ENCODE measurements at places on chromosomes 6 and 20.

DNA sequence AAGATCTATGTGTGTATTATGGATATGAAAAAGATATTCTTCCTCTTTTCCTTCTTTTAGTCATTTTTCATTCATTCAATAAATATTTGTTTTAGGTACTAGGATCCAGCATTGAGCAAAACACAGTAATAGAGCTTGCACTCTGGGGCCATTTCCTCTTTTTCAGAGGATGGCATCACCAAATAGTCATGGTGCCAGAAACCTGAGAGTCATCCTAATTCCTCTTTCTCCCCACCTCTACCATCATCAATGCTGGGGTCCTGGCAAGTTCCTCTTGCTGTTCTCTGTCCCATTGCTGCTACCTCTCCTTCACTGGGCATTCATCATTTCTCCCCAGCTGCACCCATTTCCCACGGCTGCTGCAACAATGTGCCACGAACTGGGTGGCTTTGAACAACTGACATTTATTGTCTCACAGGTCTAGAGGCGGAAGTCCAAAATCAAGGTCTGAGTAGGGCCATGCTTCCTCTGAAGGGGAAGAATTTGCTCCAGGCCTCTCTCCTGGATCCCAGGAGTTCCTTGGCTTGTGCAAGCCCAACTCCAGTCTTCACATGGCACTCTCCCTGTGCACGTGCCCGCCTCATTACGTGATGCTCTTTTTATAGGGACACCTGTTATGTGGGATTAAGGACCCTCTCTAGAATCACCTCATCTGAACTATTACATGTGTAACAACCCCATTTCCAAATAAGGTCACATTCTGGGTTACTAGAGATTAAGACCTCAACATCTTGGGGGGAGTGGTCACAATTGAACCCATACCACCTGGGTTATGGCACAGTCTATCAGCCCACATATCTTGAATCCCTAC lies 9.5 kb upstream of the IGF2R start:
- DNase-seq: no peak

DNA sequence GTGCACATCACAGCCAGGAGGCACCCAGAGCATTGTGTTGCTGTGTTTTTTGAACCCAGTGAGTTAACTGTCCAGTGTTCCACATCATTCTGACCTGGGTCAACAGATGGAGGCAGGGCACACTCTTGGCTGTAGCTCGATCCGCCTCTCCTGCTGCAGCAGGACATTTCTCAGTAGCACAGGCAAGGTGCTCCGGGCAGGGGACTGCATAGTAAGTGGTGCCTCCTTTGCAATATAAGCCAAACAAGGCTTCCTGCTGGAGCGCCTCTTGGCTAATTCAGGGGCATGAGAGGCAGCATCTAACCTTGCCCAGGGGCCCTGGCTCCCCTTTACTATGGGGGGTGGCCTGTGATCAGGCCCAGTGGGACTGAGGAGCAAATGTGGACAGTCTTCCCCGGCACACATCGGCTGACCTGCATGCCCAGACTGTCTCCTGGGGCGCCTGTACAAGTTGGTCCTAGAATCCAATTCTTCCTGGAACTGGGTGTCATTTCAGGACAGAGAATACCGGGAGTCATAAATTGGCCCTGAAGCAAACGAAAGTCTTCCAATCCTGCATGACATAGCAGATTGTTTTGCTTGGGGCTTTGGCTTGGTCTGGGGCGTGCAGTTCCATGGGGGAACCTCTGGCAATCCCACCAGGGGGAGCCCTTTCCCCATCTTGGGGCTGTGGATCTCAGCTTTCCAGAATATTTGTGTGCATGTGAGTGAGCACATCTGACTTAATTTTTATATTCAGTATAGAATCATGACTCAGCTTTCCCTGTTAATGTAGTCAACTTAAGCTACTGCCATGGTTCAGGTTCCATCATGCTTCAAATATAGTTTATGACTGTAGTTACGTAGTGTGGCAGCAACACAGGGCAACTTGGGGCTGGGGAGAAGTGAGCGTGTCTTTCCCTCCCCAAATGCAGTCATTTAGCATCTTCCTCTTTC lies 56.0 kb upstream of the DDR1 start:
- DNase-seq: peak; percentile 9

- no peak for DNase-seq
Measured at GRCh38 chr6:27290065-27290849, 21.8 kb downstream of the POM121L2 start.

DNA sequence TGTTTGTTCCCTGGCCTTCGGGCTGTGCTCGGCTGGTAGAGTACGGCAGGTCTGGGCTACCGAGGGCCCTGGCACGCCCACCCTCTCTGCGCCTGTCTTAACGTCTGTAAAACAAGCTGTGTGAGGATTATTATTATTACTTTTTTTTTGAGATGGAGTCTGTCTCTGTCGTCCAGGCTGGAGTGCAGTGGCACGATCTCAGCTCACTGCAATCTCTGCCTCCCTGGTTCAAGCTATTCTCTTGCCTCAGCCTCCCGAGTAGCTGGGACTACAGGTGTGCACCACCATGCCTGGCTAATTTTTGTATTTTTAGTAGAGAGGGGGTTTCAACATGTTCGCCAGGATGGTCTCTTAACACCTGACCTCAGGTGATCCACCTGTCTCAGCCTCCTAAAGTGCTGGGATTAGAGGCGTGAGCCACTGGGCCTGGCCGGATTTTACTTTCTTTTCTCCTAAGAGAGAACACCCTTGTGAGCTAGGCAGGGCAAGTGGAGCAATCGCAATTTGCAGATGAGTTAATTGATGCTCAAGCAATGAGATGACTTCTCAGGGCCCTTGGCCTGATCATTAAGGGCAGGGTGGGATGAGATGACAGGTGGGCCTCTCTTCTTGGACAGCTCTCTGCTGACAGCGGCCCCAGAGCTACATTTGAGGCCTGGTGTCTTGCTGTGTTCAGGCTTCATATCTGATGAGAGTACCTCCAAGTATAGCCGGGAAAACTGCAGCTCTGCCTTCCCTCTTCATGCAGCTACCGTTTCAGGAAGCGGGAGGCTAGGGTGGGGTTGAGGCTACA lies 859 bp upstream of the SMIM29 start:
- no peak for DNase-seq

- DNase-seq: no peak
Measured at GRCh38 chr20:32798046-32798981, 21.4 kb upstream of the MAPRE1 start.

DNA sequence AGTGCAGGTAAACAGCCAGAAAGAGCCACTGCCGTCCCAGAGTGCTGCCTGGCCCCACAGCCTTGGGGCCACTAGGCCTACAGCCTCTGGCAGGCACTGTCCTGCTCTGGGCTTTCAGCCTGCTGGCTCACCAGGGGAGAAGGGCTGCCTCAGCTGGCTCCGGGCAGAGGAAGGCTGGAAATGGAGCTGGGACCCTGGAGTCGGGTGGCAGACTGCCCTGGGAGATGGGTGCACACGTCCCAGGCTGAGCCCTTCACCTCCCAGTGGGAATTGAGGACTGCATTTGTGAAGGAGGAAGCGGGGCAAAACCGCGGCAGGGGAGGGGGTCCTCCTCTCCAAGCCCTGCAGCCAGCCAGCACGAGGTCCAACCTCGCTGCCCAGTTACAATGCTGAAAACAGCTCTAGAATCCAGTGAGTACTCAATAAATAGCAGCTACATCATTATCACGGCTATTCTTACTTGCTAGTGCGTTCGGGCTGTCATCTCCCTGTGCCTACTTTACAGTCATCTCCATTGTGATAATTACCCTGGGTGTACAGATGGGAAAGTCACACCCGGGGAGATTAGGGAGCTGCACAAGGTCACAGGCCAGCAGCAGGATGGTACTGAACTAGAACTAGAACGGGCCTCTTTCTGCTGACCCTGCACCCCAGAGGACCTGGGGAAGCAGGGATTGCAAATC lies 13.1 kb downstream of the ACSS1 start:
- DNase-seq: no peak

- no peak for DNase-seq
Measured at GRCh38 chr20:47057661-47058060, 163.0 kb downstream of the EYA2 start.

- no peak for DNase-seq
Measured at GRCh38 chr20:20782231-20782630, 69.8 kb upstream of the RALGAPA2 start.

DNA sequence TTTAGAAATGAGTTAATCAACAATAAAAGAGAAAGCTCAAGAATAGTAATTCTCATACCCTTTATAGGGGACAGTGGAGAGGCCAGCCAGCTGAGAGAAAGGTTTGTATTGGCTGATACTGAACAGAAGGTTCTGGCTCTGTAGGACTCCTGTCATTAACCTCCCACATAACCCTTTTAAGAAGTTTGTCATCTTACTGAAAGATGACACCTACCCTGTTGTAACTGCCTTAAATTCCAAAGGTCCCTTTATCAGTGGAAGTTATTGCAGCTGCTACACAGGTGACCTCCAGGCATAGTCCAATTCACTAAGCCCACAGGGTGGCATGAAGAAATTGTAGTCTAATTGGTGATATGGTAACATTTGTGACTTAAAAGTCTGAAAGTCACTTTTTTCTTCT lies 790.1 kb downstream of the TENT5A start:
- no peak for DNase-seq

- no peak for DNase-seq
Measured at GRCh38 chr6:149544646-149545257, 1.1 kb downstream of the PPIL4 start.

DNA sequence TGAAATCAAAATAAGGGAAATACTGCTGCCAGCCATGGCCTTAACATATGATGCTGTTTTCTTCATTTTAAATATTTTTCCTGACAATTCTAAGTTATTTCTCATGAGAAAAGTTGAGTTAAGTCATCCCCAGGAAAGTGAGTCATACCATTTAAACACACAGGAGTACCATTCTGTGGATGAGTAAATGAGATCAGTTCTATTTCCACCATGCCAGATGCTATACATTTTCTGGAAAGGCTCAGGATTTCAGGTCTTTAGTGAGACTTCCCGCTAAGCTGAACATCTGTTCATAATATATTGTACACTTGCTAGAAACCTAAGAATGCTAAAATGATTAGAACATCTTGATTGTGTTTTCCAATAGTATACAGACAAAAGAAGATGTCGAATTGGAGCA lies 256.2 kb upstream of the MANEA start:
- no peak for DNase-seq

DNA sequence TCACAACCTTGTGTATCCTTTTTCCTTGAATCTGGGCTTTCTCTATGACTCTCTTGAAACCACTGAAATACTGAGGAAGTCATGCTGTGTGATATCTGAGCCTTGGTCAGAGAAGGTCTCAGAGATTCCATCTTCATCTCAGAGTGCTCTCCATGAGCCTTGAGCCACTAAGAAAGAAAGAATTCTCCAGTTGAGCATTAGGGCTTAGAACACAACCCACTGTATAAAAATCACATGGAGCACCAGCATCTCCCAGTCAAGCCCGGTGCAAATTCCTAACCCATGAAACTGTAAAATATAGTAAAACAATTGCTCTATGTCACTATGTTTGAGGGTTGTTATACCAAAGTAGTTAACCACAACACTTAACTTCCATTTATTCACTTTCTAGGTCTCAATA lies 181.4 kb downstream of the MOXD1 start:
- no peak for DNase-seq

GRCh38 chr6:125797886-125798444 lies 7.2 kb downstream of the NCOA7 start:
- DNase-seq: no peak

DNA sequence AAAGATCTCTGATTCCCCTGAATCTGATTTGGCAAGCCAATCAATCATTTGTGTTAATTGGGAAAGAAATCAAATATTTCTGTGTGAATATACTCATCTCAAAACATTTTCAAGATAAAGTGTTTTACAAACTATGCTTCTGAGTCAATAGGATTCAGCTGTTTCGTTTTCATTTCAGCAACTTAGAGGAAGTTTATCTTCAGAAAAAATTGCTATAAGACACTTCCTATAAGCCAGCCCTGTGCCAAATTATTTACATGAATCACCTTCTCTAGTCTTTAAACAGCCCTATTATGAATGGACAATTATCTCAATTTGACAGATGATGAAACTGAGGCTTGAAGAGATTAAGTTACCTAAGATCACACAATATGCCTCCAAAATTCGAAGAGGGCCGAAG lies 10.9 kb downstream of the DEFB129 start:
- no peak for DNase-seq

DNA sequence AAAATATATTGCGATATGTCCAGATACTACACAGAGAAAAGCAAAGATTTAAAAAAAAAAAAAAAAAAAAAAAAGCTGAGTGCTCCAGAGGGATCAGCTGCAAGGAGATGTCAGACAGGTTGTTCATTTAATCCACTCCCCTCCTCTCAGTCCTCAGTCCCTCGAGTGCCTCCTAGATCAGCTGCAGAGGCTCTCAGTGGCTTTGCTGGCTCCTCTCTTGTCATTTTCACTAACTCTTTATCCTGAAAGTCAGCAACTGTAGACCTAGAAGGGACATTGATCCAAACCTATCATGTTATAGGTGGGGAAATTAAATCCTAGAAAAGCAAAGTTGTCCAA lies 61.6 kb downstream of the KIAA0319 start:
- DNase-seq: peak; percentile 94

- DNase-seq: no peak
Measured at GRCh38 chr20:8301655-8302054, 169.6 kb downstream of the PLCB1 start.

DNA sequence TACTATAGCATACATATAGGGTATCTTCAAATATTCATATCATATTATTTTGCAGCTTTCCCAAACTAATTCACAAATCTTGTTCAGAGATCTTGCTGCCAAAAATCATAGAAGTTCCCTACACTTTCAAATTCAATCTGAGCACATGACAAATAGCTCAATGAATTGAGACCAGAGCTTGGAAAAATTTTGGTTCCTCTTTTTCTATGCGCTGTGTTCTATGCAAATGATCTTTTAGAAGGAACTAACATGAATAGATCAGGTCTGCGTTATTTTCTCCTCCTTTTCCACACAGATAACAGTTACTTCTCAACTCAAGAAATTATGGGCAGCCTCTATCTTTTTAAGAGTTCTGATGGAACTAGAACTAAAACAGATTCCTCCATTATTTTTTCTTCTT lies 316.3 kb downstream of the ARHGAP18 start:
- no peak for DNase-seq

DNA sequence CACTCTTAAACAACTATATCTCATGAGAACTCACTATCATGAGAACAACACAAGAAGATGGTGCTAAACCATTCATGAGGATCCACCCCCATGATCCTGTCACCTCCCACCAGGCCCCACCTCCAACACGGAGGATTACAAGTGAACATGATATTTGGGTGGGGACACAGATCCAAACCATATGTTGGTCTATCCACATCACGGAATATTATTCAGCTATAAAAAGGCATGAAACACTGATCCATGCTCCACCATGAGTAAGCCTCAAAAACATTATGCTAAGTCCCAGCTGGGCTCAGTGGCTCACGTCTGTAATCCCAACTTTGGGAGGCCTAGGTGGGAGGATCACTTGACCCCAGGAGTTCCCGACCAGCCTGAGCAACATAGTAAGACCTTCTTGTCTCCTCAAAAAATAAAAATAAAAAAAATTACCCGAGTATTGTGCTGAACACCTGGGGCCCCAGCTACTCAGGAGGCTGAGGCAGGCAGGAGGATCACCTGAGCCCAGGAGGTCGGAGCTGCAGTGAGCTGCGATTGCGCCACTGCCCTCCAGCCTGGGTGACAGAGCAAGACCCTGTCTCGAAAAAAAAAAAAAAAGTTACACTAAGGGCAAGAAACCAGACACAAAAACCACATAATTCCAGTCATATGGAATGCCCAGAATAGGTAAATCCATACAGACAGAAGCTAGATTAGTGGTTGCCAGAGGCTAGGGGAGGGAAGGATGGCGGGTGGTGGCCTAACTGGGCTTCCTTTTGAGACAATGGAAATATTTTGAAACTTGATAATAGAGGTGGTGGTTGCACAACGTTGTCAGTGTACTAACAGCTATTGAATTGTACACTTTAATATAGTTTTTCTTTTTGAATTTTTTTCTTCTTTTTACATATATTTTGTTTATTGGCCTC lies 43.1 kb downstream of the ZNF217 start:
- no peak for DNase-seq
